ENCODE measurements at places on chromosomes 12 and 14. TPM values are rescaled to one million over a fixed set of nuclear protein-coding genes. Genes with fewer than 3 reads are reported as not detected.
A peak's percentile ranks its signal among the peaks of the same experiment; 100 is the strongest.

BBOF1 gene
- 6.6 TPM for polyA plus RNA-seq

MGST1 gene
- polyA plus RNA-seq: 7.1 TPM

APOF gene
- polyA plus RNA-seq: not detected

- DNase-seq: no peak
These were observed 680 bp downstream of the ASB8 start for GRCh38 chr12:48156652-48157017.

DNA sequence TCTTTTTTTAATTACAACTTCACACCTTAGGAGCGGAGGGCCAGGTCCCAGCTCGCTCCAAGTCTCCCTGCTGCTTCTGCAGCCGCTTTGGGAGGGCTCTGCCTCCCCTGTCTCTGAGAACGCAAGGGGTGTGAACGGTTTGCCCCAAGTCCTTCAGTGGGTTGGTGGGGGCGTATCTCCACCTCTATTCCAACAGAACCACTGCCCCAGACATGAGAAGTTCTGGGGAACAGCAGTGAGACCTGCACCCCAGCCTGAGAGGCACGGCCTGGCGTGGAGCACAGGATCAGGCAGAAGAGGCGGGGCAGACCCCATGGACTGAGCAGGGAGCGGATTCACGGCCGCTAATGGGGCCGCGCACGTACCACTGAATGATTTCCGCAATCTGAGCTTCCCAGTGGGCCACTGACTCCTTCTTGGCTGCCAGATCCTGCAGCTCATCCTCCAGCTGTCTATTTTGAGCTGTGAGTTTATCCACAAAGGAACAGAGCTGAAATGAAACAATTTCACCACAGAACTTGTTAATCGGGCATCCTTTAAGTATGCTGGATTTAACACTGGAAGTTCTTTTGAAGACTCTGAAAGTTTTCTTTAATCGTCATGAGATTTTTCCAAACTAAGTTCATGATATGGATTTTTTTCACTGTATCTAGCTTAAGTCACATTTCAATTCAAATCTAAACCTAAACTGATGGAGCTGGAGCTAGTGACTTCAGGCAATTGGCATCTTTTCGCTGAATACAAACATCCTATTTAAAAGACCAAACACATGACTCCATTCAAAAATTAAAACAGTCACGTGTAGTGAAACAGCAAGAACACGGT, 44.4 kb downstream of the AMN start:
- DNase-seq: peak; percentile 60

MFAP5 gene
- 143 TPM for polyA plus RNA-seq

GRCh38 chr12:5626151-5626550, 194.2 kb downstream of the NTF3 start:
- no peak for DNase-seq

GRCh38 chr14:37623426-37623951, 28.1 kb downstream of the TTC6 start:
- no peak for DNase-seq

RASSF8 gene
- polyA plus RNA-seq: 24.9 TPM

- DNase-seq: no peak
These were observed 57.9 kb downstream of the ASCL4 start for GRCh38 chr12:107832441-107832840.

DNA sequence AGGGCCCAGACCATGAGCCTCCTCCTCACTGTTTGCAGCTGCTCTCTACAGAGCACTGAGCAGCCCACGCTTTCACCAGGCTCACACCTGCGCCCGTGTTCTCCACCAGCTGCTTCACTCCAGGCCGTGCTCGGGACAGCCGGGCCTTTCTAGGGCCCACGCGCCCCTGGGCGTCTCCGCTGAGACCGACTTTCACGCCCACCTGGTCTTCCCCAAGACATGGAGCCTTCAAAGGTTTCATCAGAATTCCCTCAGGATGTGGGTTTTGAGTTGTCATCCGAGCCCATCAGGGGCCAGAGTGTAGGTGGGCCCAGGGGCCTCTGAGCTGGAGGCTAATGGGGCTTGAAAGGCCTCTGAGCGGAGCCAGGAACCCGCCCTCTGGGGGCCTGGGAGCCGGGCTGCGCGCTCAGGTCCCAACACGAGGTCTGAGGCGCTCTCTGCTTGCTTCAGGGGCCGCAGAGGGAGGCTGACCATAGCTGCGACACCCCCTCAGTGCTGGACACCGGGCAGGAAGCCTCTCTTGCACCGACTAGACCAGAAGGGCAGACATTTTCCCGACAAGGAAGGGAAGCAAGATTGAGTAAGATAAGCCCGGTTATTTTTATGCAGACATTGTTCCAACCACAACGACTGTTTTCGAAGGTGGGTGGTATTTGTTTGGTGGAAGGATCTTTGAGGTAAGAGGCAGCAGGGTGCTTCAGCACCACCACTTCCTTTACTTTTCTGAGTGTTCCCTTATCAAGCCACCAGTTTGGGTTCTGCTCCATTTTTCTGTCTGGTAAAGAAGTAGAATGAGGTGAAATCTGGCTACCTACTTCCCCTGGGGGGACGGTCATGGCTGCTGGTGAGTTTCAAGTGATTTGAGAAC, 125.0 kb upstream of the FUT8 start:
- DNase-seq: no peak

PPP1R3E gene
- 18.5 TPM for polyA plus RNA-seq

SLC6A12 gene
- 0.90 TPM for polyA plus RNA-seq

GRCh38 chr12:106566771-106567170, 16.0 kb upstream of the RFX4 start:
- DNase-seq: no peak

NEK9 gene
- polyA plus RNA-seq: 82.6 TPM

DNA sequence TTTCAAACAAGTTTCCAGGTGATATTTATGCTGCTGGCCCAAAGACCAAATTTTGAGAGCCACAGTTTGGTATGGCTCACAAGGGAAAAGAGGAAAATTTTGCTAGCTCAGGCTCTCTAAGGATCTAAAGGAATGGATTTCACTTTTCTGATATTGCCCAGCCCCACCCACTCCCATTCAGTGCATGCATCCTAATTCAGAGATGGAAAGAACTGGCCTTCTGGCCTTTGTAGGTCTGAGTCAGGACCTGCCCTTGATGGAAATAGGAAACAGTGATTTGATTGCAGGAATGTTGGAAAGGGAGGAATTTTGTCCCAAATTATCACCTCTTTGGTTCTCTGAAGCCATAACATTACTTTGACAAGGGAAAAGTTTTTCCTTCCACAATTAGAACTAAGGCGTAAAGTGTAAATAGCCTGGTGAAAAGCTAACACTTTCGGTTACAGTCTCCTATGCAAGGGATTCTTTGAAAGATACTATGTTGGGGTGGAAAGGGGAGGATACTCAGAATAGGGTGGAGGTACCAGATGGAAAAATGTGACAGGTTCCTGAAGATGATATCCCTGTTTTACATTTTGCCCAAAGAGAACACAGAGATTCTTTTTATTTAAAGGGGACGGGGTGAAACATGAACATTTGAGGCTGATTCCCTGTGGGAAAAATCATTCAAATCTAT, 11.1 kb downstream of the ZNF641 start:
- DNase-seq: no peak

LUM gene
- polyA plus RNA-seq: 507 TPM

DNA sequence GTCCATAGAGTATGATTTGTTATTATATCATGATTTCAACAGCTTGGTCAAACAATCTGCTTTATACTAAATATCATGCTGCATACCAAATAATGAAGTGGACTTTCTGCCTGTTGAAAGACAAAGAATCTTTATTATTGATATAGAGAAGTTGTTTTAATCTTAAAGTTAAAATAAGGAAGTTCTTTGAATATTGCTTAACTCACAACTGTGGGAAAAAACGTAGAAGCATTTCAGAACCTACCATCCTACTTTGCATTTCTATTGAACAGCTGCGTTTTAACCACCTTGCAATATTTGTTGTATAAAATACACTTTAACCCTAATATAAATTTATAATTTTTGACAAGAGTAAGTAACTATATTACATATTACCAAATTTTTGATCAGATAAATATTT, 22.9 kb upstream of the ARL1 start:
- no peak for DNase-seq

- DNase-seq: no peak
These were observed 71.7 kb downstream of the CCDC92 start for GRCh38 chr12:123900871-123901376.

FBLN5 gene
- polyA plus RNA-seq: 74.7 TPM

B4GALNT3 gene
- polyA plus RNA-seq: 13.8 TPM

CACNA1C gene
- 3.2 TPM for polyA plus RNA-seq

DNA sequence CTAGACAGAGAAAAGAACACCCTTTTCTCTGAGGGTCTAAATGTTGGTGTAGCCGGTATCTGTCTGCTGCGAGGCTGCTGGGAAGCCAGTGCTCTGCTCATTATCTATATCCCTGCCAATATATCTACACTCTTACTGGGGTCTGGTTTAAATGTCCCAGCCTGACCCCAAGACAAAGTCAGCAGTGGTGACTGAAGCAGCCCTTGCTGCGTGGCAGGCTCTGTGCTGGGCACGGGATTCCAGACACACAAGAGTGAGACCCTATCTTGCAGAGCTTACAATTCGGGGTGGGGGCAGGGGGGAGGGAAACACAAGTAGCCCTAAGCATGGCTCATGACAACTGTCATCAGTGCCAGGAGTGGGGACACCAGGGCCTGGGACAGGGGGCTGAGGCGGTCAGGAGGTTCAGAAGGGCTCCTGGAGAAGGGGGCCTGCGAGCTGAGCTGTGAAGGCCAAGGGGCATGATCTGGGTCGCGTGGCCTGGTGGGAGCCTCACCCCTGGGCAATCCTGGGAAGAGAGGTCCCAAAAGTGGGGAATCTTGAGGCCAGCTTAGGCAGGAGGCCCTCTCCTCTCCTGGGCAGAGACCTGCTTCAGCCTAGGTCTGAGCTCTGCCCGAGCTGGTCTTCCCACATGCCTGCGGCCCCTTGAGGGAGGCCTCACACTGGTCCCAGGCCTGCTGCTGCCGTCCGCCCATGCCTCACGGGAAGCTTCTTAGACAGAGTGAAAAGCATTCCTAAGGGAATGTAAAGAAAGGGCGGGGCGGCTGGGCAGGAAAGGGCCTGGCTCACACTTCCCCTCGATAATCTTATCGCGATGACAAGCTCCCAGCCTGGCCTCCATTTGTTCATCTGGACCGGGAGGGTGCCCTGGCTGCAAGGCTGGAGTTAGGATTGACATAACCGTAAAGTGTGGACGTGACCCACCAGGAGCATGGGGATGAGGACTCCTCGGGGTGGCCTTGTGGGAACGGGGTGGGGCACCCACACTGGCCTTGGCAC, 7.3 kb upstream of the RCOR1 start:
- DNase-seq: no peak

DNA sequence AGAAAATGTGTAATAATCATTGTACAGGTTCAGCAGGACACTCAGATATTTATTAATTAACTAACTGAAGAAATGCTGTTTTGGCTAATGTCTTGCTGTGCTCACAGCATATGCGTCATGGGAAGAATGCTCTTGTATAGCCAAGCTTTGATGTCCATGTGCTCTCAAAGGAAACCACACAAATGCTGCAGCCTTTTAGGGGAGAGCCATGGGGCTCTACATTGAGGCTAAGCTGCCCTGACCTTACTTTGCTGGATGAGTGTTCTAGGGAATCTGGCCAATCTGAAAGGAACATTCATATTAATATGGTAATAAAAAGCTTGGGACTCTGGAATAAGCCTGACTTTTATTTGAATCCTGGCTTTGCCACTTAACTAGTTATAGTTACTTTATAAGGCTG, 9.5 kb upstream of the CRADD start:
- no peak for DNase-seq

VRTN gene
- polyA plus RNA-seq: 0.05 TPM

- no peak for DNase-seq
These were observed 2.3 kb downstream of the ARF3 start for GRCh38 chr12:48954841-48955501.

KRT85 gene
- polyA plus RNA-seq: not detected

DNA sequence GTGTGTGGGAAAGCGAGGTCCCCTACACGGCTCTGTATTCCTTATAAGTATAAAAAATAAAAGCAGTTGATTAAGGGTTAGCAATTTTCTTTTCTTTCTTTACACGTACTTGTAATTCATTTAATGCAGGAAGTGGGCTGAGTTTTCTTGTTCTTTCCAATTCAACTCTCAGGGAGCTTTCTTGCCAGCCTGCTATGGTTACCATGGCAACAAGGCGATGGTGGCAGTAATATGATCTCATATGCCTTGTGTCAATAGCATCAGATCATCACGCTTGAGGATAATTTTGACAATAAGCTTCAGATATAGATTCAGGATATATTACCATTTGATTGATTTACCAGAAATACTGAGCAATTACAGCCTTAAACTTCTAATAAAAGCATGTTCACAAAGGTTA, 466.5 kb downstream of the APAF1 start:
- DNase-seq: no peak

DNA sequence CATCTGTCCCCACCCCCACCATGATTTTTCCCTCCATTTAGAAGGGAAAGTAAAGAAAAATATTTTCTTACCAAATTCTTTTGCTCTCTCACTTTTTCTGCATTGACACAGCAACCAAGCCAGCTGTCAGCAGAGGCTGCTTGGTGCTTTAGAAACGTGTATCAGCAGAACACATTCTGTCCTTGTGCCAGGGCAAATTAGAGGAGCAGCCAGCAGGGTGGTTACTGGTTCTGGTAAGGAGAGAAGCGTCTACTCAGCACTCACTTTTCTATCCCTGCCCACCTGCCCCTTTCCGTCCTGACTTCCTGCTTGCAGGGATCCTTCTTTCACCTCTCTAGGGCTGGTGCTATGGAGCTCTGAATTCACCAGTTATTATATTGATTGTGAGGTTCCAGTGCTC, 327.5 kb upstream of the PDE3A start:
- no peak for DNase-seq

DNA sequence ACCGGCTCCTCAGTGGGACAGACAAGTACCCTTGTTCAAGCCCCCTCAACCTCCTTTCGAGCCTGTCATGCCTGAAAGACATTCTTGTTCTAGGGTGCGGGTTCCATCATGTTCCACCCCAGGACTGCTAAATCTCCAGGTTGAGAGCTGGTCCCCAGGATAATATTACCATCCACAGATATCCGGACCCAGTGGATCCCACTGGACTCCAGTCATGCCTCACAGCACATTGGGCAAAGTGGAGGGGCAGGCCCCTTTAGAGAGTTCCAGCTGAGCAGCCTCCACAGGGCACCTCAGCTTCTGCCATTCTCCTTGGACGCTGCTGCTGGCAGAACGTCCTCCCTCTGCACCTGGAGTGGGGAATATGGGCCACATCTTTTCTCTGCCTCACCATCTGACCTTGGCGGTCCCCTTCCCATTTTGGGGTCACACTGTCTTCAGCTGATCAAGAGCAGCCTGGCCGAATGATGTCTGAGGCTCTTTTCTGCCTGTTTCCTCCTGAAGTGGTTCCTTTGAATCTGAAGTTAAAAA, 137.4 kb downstream of the BCL11B start:
- DNase-seq: no peak

GRCh38 chr12:3055704-3056467, 21.3 kb upstream of the TSPAN9 start:
- DNase-seq: no peak

GRCh38 chr14:97290977-97291376, 493.8 kb downstream of the VRK1 start:
- DNase-seq: no peak

DNA sequence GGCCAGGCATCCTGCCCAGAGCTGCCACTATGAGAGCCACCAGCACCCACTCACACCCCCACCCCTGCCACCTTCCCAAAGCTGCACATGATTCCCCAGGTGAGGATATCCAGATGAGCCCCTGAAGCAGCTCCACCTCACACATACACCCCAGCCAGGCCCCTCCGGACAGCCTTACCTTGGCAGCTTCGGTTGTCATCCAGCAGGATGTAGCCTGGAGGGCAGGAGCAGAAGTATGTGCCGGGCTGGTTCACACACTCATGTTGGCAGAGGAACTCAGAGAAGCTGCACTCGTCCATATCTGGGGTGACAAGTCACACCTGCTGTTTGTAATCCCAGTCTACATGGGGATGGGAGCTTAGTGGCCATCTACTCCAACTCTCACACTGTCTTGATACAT, 15.4 kb upstream of the TC2N start:
- DNase-seq: no peak

All from forelimb muscle (tissue), 1 donor.